ENCODE measurements at places on chromosomes 12 and 14.

DNA sequence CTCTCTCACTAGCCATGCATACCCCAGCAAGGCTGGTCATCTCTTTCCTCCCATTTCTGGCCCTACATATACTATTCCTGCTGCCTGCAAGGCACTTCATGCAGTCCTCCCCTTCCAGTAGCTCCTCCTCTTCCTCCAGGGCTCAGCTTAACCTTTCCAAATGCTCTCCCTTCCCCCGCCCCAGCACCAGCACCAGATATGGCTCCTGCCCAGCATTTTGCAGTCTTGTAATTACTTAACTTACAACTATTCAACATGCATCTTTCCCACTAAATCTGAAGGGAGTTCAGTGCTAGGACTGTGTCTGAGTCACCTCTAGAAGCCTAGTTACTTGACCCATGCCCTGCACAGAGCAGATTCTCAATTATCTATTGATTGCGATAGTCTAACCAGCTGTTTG is 1.8 kb upstream of the FBXO21 start:
- no peaks in the 10 kb centered on the region for H3K27me3 ChIP-seq
- no peak overlapping the region for H3K27ac ChIP-seq
- no peak overlapping the region for H3K4me3 ChIP-seq
- no peak for DNase-seq

DNA sequence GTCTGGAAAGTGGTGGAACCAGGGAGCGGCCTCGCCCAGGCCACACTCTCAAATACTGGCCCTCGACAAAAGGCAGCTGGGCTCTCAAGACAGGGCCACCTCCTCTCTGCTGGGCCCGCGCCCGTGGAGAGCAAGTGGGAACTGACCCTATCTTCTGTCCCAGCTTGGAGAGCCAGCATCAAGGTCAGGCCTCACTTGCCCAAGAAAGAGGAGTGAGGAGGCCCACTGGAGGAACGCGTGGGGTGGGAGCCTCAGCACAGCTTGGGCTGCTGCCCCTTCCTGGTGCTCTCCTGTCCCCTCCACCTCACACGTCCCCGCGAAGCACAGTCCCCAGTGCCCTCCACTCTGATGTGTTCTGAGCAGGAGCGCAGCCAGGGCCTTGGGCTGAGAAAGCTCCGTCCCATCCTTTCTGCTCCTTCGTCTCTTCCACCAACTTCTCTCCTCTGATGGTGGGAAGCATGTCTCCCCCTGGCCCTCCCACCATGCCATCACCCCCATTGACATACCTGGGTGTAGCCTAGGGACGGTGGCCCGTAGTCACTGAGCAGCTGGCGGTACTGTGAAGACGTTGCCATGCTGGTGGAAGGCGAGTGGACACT is 4.9 kb downstream of the CDK2AP1 start:
- no peaks in the 10 kb centered on the region for H3K4me1 ChIP-seq
- H3K36me3 ChIP-seq: no peaks in the 10 kb centered on the region
- H3K27ac ChIP-seq: no peak overlapping the region

DNA sequence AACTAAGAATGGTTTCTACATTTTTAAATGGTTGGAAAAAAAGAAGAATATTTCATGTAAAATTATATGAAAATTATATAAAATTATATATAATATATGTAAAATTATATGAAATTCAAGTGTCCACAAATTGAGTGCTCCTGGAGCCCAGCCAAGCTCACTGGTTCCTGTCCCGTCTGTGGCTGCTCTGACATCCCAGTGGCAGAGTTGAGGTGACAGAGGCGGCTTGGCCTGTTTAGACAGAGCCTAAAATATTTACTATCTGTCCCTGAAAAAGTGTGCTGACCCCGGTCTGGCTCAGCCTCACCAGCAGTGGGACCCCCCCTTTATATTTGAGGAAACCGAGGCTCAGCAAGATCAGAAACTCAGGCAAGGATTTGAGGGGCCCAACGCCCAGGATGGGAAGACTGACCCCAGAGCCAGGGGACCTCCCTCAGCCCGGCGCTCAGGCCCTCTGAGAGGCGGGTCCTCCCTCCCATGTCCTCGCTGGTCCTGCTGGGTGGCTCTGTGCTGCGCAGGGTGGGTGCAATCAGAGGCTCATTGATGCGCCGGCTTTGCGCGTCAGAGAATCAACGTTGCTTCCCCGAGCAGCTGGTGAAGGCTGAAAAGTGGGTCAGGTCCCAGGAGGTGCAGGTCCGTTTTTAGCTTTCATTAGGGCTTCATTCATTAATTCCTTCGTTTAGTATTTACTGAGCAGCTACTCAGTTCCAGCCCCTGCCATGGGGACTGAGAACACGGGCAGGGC is 21.5 kb upstream of the BEGAIN start:
- no peak overlapping the region for H3K4me3 ChIP-seq
- no peaks in the 10 kb centered on the region for H3K4me1 ChIP-seq
- H3K36me3 ChIP-seq: no peaks in the 10 kb centered on the region
- H3K27me3 ChIP-seq: peaks cover 10% of the 10 kb centered on the region

DNA sequence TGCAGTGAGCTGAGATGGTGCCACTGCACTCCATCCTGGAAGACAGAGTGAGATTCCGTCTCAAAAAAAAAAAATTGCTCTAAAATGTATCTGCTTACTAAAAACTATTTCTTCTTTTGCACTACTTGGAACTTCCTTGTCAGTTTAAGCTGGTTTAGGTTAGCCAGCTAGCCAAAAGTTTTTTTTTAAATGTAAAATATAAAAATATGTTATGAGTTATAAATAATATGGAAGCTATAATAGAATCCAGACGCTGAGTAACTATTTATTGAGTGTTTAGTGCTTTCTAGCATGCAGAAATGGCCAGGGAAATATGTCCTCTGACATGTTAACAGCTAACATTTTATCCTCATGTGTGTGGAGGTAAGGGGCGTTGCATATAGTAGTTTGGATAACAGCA is 85.6 kb downstream of the PLEKHA5 start:
- H3K27ac ChIP-seq: no peak overlapping the region
- H3K36me3 ChIP-seq: no peaks in the 10 kb centered on the region
- no peak for DNase-seq
- peaks cover 7% of the 10 kb centered on the region for H3K4me1 ChIP-seq

DNA sequence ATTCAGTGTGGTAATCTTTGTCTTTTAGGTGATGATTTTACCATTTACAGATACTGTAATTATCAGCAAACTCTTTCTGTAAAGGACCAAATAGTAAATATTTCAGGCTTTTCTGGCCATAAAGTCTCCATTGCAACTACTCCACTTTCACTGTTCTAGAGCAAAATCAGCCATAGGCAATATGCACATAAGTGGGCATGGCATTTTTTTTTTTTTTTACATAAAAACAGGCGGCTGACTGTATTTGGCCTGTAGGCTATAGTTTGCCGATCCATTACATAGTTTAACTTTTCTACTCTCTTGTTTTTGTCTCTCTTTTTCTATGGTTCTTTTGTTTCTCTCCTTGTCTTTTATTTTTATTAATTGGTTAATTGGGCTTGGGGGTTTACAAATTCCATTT is 39.4 kb downstream of the RPH3A start:
- no peak for DNase-seq
- H3K36me3 ChIP-seq: no peaks in the 10 kb centered on the region
- no peak overlapping the region for H3K27ac ChIP-seq
- no peaks in the 10 kb centered on the region for H3K4me1 ChIP-seq
- no peak overlapping the region for H3K4me3 ChIP-seq

DNA sequence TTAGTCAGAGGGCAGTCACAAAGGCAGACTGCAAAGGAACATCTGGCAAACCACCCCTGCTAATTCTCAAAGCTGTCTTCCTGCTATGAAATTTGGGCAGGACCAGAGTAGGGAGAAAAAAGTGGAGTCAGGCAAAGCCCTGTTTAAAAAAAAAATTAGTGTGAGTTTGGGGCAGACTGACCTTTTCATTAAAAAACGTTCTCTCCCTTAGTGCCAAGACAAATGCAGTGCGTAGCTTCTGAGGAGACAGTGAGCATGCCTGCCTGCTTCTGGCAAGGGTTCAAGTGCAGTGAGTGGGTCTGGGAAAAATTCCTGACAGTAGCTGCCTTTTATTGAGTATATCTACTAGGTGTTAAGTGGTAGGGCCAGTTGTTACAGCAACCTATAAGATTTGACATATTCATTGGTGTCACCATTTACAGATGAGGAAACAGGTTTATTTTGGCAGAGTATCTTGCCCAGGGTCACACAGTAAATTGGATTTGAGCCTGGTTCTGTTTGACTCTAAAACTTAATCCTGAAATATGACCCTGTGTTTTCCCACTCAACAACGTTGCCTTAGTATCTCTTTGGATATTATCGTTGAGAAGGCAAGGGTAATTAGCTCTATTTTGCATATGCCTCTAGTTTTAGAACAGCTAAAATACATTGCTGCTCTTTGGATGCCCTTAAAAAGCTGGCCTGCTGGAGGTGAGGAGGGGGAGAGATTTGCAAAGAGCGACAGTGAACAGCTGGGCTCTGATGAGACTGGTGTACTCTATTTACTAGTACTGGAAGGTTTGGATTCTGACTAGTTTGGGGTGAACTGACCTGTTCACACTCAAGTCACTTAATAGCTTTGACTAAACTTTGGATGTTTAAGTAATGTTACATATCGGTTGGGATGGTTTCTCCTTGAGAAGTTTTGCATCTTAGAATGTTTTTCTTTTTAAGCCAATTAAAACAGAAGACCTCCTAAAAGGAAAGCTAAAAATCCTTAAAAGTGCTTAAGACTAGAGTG is 72.8 kb downstream of the PAPOLA start:
- DNase-seq: no peak
- no peak overlapping the region for H3K27ac ChIP-seq
- no peaks in the 10 kb centered on the region for H3K36me3 ChIP-seq
- H3K4me1 ChIP-seq: no peaks in the 10 kb centered on the region
- no peak overlapping the region for H3K4me3 ChIP-seq

GRCh38 chr14:90062822-90063539 is 1.2 kb downstream of the KCNK13 start:
- H3K27ac ChIP-seq: no peak overlapping the region
- no peak overlapping the region for H3K4me3 ChIP-seq
- no peaks in the 10 kb centered on the region for H3K27me3 ChIP-seq
- DNase-seq: no peak
- H3K4me1 ChIP-seq: no peaks in the 10 kb centered on the region

DNA sequence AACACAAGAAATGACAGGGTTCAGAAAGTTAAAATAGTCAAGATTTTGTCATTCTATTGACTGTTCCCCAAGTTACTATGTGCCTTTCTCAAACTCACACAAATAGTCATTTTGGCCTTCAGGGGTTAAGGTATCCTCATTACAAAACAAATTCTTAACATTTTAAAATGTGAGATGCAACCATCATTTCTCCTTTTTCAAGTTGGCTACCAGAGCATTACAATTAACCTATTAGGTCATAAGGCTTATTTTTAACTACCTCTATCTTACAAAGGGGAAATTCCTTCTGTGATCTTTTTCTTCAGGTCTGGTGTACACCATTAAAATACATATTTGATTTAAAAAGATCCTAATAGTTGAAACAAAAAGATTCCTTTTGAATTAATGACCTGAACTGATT is 61.2 kb downstream of the SLC38A1 start:
- H3K4me3 ChIP-seq: no peak overlapping the region
- no peak for DNase-seq
- H3K36me3 ChIP-seq: peaks cover 18% of the 10 kb centered on the region
- no peaks in the 10 kb centered on the region for H3K27me3 ChIP-seq

DNA sequence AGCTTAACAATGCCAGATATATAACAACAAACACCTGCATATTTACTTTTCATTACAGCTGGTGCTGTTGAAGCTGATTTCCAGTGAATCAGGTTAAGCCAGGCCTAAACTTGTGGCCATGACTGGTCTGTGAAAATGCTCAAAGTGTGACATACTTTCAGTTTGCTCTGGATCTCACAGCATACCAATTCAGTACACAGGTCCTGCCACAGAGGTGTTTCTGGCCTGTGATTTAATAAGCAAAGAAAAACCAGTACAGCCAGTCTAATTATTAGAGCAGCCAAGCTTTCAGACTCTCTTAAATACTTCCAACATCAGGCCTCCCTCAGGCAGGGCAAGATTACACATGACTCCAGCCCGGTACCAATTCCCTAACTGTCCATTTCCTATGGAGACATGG is 27.4 kb upstream of the TMCC3 start:
- no peak overlapping the region for H3K4me3 ChIP-seq
- DNase-seq: peak; percentile 35
- no peaks in the 10 kb centered on the region for H3K27me3 ChIP-seq
- H3K4me1 ChIP-seq: peaks cover 5% of the 10 kb centered on the region
- no peaks in the 10 kb centered on the region for H3K36me3 ChIP-seq

GRCh38 chr12:115433014-115433634 is 749.1 kb upstream of the TBX3 start:
- H3K27ac ChIP-seq: no peak overlapping the region
- no peak for DNase-seq
- H3K4me1 ChIP-seq: no peaks in the 10 kb centered on the region
- H3K27me3 ChIP-seq: no peaks in the 10 kb centered on the region

DNA sequence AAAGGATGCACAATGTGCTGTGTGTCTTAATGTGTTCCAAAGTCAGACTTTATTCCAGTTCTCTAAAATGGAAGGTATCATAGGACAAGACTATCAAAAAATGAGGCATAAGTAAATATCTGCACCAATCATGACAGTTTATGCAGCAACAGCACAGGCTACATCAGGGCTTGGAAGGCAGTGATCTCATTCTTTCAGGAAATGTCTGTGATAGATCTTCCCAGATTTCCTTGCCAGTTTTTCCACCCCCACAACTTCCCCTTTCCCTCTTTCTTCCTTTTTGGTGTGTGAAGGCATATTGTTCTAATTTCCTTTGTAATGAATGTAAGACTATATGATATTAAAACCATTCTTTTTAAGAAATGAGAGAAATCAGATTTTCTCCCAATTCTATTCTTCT is 326.7 kb downstream of the ATP23 start:
- no peaks in the 10 kb centered on the region for H3K36me3 ChIP-seq
- no peak for DNase-seq
- no peak overlapping the region for H3K27ac ChIP-seq
- no peaks in the 10 kb centered on the region for H3K27me3 ChIP-seq

GRCh38 chr12:89984846-89985245 is 276.2 kb upstream of the ATP2B1 start:
- H3K27ac ChIP-seq: no peak overlapping the region
- no peaks in the 10 kb centered on the region for H3K4me1 ChIP-seq
- no peaks in the 10 kb centered on the region for H3K27me3 ChIP-seq
- no peak for DNase-seq
- H3K36me3 ChIP-seq: no peaks in the 10 kb centered on the region
- no peak overlapping the region for H3K4me3 ChIP-seq

GRCh38 chr14:33693237-33693636 is 257.6 kb downstream of the EGLN3 start:
- H3K27ac ChIP-seq: no peak overlapping the region
- no peaks in the 10 kb centered on the region for H3K4me1 ChIP-seq
- no peak overlapping the region for H3K4me3 ChIP-seq
- no peak for DNase-seq

- no peaks in the 10 kb centered on the region for H3K36me3 ChIP-seq
- DNase-seq: no peak
- H3K4me1 ChIP-seq: peaks cover 27% of the 10 kb centered on the region
Measured at GRCh38 chr12:6201826-6202225, 1.6 kb downstream of the CD9 start.

- H3K4me3 ChIP-seq: peak within 1 kb of the TSS; percentile 83
- H3K27me3 ChIP-seq: no peaks in the 10 kb centered on the region
- no peaks in the 10 kb centered on the region for H3K36me3 ChIP-seq
- 0 out of 2 replicates have a peak, but pooled peaks cover 8% of the 10 kb centered on the region for H3K4me1 ChIP-seq
- H3K27ac ChIP-seq: no peak within 1 kb of the TSS
Measured at GRCh38 chr12:19129486-19130223, at the start of gene PLEKHA5. PLEKHA5 (plus strand) TSS chr12:19129733; CDS start chr12:19129800, 67 bp downstream.
